ENCODE measurements at places on chromosomes 4 and X.

GRCh38 chrX:124033821-124034220, 72.3 kb downstream of the STAG2 start:
- no peak for DNase-seq

- DNase-seq = no peak
Observed at GRCh38 chrX:6026980-6027379, 201.7 kb downstream of the NLGN4X start.

GRCh38 chrX:750263-750662, 119.7 kb downstream of the SHOX start:
- no peak for DNase-seq

GRCh38 chrX:79036157-79036880, 91.1 kb downstream of the P2RY10 start:
- DNase-seq = no peak

GRCh38 chr4:7234355-7235029, 42.2 kb downstream of the SORCS2 start:
- DNase-seq = no peak

All from NCI-H526 (cell line).